HT1080 (cell line): ENCODE measurements at places on chromosomes 11 and 22. TPM values are rescaled to one million over a fixed set of nuclear protein-coding genes. Genes with fewer than 3 reads are reported as not detected.
A peak's percentile ranks its signal among the peaks of the same experiment; 100 is the strongest.

DNA sequence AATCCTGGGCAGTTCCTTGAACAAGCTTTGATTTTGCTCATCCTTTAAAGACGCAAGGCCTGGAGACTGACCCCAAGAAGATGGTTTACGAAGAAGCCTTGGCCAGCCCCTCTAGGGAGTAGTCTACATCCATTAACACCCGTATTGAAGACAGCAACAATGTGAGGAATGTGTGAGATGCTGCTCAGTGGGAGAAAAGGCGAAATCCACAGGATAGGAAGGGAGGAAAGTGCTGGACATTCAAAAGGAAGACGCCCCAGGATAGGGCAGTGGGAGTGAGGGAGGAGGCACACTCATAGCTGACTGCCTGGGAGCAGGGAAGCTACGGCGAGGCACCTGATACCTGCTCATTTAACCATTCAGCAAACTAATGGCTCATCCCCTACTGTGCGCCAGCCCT lies 114.1 kb downstream of the RRAS2 start:
- no peak for DNase-seq

The WBP2NL gene
- total RNA-seq: not detected in 2 replicates

GRCh38 chr11:66126064-66126463 lies 56.0 kb downstream of the PACS1 start:
- no peak for DNase-seq

DNA sequence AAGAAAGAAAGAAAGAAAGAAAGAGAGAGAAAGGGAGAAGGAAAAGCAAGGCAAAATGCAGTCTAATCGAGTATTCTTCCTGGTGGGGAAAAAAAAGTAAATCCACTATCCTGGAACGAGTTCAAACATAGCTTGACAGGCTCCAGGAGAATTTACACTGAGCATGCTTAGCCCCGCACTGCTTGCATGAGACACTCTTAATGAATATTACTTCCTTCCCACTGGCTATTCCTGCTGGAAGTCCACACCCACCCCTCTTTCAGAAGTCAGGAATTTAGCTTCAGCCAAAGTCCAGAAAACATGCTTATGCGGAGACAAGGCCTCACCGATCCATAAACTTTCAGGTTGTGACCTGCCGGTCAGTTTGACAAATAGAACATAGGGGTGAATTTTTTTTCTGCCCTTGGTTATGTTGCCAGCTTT lies 251.8 kb upstream of the BLID start:
- DNase-seq: peak; percentile 5

DNA sequence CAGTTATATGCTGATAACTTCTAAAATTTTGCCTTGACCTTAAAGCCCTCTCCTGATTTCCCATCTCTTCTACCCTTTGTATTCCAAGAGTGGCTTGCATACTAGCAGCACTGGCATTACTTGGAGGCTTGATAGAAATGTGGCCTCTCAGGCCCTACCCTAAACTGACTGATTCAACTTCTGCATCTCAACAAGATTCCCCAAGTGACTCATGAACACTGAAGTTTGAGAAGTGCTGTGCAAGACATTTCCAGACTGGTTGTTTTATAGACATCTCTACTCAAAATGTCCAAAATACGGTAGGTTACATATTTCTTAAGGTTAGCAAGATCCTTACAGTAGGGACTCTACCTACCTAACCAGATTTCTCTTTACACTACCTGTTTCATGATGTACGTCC lies 48.6 kb downstream of the SESN3 start:
- no peak for DNase-seq

- no peak for DNase-seq
Observed at GRCh38 chr11:27052668-27053067, 12.1 kb downstream of the BBOX1 start.

The BARX2 gene
- not detected in 2 replicates for total RNA-seq

- no peak for DNase-seq
Observed at GRCh38 chr11:110076371-110076965, 16.7 kb upstream of the ZC3H12C start.
